Stimulated activated effector memory CD8-positive, alpha-beta T cell treated with anti-CD3 and anti-CD28 coated beads, Interleukin-12 subunit alpha, Interleukin-12 subunit beta, amount 100 ng/mL, for 72 hours (primary cell): ENCODE measurements at places on chromosomes 2 and 18.

- no peak for DNase-seq
These were observed 1.8 kb upstream of the BCL11A start for GRCh38 chr2:60555066-60555782.

DNA sequence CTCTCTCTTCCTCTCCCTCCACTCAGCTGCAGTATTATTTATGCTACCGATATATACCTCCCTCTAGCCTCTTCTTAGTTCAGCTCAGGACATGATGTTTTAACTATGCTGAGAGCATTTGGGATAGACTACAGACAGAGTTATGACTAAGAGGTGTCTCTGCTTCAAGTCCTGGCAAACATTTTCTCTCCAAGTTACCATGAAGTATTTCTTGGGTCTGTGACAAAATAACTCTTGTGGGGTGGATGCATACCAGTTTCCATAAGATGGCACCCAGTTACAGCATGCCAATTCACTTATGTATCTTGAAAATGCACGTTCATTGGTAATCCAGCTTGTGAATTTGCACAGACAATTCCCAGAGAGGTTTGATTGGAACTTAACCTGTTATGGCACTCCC, 737.6 kb downstream of the SLC4A3 start:
- no peak for DNase-seq

GRCh38 chr18:8801263-8801901, 96.0 kb downstream of the MTCL1 start:
- no peak for DNase-seq

GRCh38 chr2:43169987-43170386, 56.4 kb downstream of the ZFP36L2 start:
- DNase-seq: peak; percentile 60
